Activated gamma-delta T cell treated with Interleukin-2 at 50 U/mL for 16 hours (primary cell): ENCODE measurements at places on chromosomes 12 and 14.

GRCh38 chr12:43580601-43581000 lies 28.6 kb upstream of the ADAMTS20 start:
- no peak for DNase-seq

GRCh38 chr12:62848418-62848817 lies 86.5 kb downstream of the PPM1H start:
- no peak for DNase-seq

GRCh38 chr12:527241-527640 lies 67.5 kb downstream of the B4GALNT3 start:
- DNase-seq = no peak

DNA sequence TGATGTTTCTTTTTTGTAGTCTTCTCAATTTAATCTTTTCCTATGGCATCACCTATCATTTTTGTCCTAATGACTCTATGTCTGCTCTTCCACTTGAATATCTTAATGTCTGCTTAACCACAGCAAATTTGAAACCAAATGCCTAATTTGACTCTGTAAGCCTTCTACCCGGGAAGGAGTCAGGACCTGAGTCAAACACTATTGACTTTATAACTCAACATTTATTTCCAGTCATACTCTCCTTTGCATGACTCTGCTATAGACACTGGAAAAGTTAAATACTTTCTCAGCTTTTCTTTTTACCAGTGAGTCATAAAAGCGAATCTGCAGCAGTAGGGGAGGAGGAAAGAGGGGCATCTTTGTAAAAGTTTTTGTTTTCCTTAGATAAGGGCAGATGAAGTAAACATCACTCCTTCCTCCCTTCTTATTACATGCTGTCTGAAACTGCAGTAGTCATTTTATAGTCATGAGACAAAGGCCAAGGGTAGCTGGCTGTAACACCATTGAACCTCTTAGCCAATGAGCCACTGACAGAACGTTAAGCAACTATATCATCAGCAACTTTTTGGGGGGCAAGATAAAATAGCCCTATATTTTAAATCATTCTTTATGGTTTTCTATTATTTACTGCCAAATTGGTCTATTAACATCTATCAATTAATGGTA lies 179.3 kb downstream of the MIPOL1 start:
- no peak for DNase-seq

- DNase-seq = no peak
These were observed 22.6 kb upstream of the DRAM1 start for GRCh38 chr12:101854747-101855146.

DNA sequence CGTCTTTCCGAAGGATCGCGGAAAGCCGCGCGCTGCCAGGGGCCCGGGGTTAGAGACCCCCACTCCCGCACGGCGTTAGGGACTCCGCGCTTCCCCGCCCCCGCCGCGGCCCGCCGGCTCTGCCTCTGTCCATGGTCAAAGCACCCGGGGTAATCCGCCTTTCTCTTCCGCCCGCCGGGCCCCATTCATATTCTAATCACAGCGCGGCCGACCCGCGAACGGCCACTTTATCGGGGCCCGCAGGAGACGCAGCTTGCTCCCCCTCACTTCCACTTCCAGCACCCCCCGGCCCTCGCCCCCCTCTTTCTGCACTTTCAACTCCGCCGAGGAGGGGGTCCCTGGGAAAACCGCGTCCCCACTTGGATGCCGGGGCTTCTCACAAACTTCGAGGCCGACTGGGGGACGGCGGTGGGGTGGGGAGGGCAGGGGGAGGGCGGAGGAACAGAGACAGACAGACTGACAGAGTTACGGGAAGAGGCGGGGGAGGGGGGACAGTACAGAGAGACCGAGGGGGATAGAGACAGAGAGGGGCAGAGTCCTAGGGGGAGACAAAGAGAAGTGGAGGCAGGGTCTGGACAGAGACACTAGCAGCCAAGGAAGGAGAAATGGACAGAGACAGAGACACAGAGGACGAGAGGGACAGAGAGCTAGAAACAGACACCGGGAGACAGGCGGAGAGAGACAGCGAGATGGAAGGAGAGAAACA lies 1.1 kb upstream of the RFX4 start:
- no peak for DNase-seq

DNA sequence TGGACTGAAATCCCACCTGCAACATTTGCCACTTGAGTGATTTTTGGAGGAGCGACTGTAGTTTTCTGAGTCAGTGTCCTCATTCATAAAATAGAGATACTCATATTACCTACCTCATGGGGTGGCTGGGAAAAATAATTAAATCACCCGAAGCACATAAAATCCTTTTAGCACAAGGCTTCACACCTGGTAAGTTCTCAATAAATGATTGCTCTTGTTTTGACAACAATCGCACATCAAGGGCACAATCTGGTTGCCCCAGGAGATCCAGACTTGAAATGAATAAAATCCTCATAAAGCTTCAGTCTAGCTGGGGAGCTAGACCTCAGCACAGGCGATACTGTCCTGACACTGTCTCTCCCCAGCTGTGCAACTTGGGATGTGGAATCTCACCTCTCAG lies 76.0 kb upstream of the CCDC60 start:
- DNase-seq = no peak

DNA sequence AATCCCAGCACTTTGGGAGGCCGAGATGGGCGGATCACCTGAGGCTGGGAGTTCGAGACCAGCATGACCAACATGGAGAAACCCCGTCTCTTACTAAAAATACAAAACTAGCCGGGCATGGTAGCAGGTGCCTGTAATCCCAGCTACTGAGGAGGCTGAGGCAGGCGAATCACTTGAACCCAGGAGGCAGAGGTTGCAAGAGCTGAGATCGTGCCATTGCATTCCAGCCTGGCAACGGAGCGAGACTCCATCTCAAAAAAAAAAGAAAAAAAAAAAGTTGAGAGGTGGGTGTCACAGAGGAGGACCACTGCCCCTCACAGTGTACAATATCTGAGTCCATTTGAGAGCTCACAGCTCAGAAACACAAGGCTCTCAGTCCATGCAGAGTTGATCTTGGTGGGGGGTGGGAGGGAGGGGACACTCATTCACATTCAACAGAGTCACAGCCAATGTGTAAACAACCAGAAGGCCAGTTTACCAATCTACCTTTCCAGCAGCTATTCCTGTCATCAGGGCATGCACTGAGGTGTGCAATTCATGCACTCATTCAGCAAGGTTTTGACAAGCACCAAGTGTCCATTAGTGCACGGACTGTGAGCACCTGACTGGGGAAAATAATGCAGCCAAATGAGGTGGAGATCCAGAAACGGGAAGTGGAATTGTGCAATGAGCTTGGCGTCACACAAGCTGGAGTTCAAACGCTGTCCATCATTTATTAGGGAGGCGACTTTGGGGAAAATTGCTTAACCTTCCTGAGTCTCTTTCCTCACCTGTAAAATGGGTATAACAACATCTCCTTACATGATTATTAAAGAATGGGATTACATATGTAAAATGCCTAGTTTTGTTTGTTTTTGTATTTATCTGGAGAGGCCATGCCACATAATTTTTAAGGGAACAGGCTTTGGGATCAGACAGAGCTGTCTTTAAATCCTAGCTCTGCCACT lies 4.4 kb upstream of the EIF5 start:
- no peak for DNase-seq

DNA sequence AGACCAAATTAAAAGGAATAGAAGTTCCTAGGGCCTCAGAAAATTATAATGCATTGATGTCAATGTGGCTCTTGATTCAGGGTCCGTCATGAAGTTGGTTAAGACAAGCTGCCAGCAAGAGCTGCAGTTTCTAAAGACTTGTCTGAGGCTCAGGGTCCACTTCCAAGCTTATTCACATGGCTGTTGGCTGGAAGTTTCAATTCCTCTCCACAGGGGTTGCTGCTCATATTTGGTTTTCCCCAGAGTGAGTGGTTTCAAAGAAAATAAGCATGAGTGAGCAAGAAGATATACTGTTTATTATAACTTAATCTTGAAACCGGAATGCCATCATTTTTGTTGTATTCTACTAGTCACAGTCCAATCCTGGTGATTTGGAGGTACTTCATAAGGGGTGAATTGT lies 1247.4 kb downstream of the LRFN5 start:
- no peak for DNase-seq

DNA sequence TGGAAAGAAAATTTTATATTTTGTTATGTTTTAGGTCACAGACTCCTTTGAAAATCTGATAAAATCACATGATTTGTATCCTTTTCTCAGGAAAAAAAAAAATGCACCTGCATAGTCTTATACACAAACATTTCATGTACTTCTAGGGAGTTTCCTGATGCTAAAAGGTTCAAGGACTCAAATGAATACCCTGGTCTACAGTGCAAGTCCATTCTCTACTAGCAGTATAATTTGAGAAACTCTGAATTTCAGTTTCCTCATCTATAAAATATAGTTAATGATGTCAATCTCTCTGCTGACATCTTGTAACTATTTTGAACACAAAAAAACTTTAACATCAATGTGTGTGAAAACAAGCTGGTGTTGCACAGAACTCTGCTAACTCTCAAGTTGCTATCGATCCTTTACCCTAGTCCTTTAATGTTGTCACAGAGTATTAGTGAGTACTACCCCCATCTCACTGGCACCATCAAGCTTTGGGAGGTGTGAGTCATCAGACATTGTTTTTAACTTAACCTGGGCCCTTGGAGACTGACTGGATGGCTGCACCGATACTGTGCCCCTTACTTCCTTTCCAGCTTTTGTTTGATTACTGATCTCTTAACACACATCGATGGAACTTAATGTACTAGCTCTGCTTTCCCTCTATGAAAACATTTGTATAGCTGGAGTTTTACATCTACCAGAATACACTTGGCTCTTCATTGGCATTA lies 251.9 kb upstream of the SOX5 start:
- DNase-seq = no peak

DNA sequence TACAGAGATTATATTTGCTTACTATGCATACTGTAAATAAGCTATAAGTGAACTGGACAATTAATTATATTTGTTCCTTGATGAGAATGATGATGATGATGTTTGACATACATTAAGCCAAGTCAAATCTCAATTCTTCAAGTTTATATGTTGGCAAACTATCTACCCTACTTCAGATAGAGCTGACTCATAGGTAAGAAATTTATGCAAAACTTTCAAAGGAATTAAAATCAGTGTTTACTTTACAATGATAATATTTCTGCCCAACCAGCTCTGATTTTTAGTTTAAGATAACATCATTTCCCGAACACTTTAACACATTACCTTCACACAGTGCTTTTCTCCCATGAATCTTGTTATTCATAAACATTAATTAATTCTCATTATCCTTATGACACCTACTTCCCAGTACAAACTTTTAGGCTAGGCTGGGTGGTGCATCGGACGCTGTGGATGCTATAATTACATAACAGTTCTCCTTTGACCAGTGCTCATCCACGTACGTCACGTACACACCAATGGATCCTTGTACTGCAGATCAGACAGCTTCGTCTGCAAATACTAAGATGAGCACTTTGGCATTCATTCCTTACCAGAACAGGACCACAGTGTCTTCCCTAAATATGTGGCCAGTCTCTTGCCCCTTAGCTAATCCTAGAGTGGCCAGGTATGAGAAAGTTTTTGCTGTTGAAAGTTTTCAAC lies 18.3 kb downstream of the BMP4 start:
- no peak for DNase-seq

DNA sequence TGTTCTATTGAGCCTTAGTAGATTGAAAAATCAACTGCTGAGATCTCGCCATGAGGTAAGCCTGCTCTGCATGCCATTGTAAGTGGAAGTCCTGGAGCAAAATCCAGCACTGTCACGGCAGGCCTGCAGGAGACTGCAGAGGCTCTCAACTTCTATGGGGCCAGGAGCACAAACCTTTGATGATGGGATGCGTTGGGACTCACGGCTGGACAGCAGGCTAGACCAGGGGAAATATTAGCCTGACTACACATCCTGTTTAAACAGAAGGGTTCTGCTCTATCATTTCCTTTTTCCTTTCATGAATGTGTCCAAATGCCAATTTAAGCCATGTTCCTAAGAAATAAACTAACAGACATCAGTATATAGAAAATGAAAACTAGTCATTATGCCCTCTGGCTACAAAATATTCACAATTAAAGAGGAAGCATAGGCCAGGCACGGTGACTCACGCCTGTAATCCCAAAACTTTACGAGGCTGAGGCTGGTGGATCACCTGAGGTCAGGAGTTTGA lies 33.9 kb upstream of the RASSF8 start:
- no peak for DNase-seq

DNA sequence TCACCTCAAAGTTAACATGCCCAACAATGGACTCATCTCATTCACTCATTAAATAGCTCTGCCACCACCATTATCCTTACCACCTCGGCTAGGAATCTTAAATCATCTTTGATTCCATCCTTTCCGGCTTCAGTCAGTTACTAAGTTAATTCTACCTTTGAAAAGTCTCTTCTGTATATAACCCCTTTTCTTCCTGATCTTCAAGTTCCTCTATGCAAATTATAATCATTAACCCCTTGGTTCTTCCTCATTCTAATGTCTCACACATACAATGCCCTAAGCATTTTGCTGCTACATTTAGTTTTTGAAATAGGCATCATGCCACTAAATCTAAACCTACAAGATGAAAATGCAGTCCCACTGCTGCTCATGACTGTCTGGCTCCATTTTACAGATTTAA lies 51.6 kb downstream of the ATP2B1 start:
- DNase-seq = no peak

GRCh38 chr12:51823875-51824565 lies 24.5 kb downstream of the FIGNL2 start:
- DNase-seq = no peak

DNA sequence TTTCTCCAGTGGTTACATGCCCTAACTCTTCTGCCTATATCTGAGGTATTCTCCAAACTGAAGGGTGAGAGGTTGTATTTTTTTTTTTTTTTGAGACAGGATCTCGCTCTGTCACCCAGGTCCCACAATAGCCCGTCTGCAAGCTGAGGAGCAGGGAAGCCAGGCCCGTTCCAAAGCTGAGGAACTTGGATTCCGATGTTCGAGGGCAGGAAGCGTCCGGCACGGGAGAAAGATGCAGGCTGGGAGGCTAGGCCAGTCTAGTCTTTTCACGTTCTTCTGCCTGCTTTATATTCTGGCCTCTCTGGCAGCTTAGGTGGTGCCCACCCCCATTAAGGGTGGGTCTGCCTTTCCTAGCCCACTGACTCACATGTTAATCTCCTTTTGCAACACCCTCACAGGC lies 67.0 kb upstream of the DYNC1H1 start:
- DNase-seq = no peak

- DNase-seq = no peak
These were observed 77.0 kb downstream of the RBM19 start for GRCh38 chr12:113889076-113889475.

- no peak for DNase-seq
These were observed 103.0 kb downstream of the BRMS1L start for GRCh38 chr14:35929186-35929585.

DNA sequence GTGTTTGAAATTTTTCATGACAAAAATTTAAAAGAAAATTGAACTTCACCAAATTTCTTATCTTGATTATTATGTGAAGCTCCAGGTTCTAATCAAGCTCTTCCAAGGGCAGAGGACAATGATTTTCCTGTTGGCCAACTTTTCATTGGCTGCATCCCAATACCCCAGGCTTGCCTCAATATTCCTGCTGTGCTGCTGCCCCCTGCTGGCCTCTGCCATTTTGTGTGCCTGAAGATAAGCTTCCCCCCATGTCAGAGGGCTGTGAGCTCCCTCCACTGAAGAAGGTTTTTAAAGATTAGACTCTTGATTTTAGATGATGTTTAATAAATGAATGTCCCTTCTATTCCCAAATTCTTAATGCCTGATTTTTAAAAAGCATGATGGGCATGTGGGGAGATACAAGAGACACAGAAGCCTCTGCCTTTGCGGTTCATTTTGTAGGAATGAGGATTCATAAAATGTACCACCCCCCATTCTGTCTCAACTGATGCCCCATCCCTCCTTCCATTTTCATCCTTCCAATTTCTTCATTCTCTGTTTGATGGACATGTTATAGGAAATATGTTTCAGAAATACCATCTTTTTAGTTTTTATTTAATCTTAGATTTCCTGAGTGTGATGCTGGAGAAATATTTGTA lies 76.7 kb upstream of the RGS6 start:
- DNase-seq = peak; percentile 28
